Naive thymus-derived CD4-positive, alpha-beta T cell (primary cell): ENCODE measurements at places on chromosomes 1 and 21. TPM values are rescaled to one million over a fixed set of nuclear protein-coding genes. Genes with fewer than 3 reads are reported as not detected.

DNA sequence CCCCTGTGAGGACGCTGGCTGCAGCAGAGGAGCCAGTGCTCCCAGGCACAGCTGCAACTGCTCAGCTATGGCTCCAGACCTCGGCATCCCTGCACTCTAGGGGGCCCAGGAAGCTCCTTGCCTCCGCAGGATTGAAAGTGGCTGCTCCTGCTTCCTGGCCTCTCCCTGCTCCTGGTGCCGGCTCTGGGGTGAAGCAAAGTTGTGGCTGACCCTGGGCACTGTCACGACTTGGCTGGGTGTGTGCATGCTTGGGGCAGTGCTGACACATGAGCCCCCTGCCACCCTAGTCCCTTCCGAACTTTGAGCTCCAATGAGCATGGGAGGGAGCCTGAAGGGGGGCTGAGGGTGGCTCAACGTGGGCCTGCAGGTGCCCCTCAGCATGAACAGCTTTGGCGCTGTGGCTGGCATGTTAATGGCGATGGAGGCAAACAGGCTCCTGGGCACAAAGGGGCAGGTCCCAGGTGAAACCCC is 1512.2 kb downstream of the KCNT2 start:
- no peak for DNase-seq
- H3K27ac ChIP-seq: no peak overlapping the region
- H3K36me3 ChIP-seq: no peaks in the 10 kb centered on the region
- no peaks in the 10 kb centered on the region for H3K4me1 ChIP-seq
- no peak overlapping the region for H3K4me3 ChIP-seq
- no peaks in the 10 kb centered on the region for H3K27me3 ChIP-seq

The KCNJ10 gene
- not detected for total RNA-seq

GRCh38 chr1:43048601-43049011 is 89.9 kb upstream of the SLC2A1 start:
- H3K4me3 ChIP-seq: no peak overlapping the region
- H3K36me3 ChIP-seq: no peaks in the 10 kb centered on the region
- no peak overlapping the region for H3K27ac ChIP-seq
- H3K27me3 ChIP-seq: no peaks in the 10 kb centered on the region
- DNase-seq: no peak
- H3K4me1 ChIP-seq: no peaks in the 10 kb centered on the region

The RGS13 gene
- not detected in 2 replicates for total RNA-seq

- no peaks in the 10 kb centered on the region for H3K36me3 ChIP-seq
- no peak overlapping the region for H3K27ac ChIP-seq
- no peaks in the 10 kb centered on the region for H3K27me3 ChIP-seq
- no peak for DNase-seq
These were observed 1761.9 kb downstream of the PLA2G4A start for GRCh38 chr1:188590641-188591040.

DNA sequence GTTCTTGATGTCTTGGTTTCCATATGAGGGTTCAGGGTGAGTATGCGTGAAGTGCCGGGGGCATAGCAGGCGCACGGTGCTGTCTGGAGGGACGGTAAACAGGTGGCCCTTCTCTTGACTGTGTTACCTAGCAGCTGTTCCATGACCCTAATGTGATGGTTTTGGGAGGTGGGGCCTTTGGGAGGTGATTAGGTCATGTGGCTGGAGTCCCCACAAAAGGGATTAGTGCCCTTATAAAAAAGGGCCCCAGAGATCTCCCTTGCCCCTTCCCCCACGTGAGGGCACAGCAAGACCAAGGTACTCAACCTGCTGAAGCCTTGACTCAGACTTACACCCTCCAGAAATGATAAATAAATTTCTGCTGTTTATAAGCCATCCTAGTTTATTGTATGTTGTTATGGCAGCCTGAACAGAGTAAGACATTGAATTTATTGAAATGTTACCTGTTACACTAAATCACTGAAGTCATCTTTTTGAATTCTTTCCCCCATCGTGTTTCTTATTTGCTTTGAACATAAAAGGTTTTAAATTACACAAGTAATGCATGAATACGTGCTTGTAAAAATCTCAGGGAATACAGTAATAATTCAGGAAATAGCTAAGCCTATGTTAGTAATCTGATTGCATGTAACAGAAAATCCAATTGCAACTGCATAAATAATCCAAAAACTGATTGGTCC is 15.6 kb downstream of the TRAPPC10 start:
- peaks cover 53% of the 10 kb centered on the region for H3K4me1 ChIP-seq
- H3K36me3 ChIP-seq: peaks cover 3% of the 10 kb centered on the region
- no peak for DNase-seq
- H3K27ac ChIP-seq: no peak overlapping the region

GRCh38 chr1:37323486-37324377 is 150.6 kb upstream of the ZC3H12A start:
- H3K36me3 ChIP-seq: no peaks in the 10 kb centered on the region
- no peak for DNase-seq
- no peak overlapping the region for H3K27ac ChIP-seq

The ELF3 gene
- 2.0 TPM for total RNA-seq

DNA sequence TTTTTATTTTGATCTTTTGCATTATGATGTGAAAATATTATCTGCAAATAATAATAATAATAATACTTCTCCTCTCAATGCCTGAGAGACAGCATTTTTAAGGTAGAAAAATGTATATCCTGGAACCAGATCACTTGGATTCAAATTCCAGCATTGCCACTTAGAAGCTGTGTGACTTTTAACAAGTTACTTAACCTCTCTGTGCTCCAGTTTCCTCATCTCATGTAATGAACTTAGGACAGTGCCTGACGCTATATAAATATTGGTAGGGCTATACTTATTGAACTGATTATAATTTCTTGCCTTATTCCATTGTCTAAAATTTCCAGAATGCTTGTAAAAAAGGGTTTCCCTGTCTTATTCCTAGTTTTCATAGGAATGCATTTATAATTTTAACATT is 137.2 kb downstream of the IGSF21 start:
- no peaks in the 10 kb centered on the region for H3K4me1 ChIP-seq
- no peaks in the 10 kb centered on the region for H3K27me3 ChIP-seq
- no peak overlapping the region for H3K4me3 ChIP-seq
- H3K36me3 ChIP-seq: no peaks in the 10 kb centered on the region
- no peak for DNase-seq

- no peak for DNase-seq
- no peaks in the 10 kb centered on the region for H3K27me3 ChIP-seq
- no peaks in the 10 kb centered on the region for H3K36me3 ChIP-seq
- no peak overlapping the region for H3K4me3 ChIP-seq
- no peak overlapping the region for H3K27ac ChIP-seq
These were observed 106.7 kb downstream of the SCMH1 start for GRCh38 chr1:41135196-41135947.

DNA sequence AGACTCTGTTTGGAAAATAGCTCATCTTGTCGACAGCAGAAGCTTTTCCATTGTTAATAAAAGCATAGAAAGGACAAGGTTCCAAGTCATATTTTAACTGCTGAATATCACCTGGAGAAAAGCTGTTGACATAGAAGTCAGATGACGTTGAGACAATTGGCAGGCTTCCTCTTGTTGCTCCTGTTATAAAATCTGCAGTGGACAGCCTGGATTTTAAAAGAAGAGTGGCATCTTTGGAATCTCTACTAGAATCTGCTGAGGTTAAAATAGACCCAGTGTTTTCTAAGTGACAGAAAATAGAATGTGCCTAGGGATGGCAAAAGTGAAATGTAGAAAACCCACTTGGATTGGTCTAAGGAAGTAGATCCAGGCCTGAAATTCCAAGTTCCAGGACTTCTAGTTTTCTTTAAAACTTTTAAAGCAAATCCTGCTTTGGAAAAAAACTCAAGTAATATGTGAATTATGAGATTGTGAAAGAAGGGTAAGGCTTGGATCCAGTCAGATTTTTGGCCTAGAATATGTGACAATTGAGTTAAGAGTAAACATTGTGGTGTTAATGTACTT is 53.6 kb upstream of the NEXN start:
- H3K27ac ChIP-seq: no peak overlapping the region
- no peaks in the 10 kb centered on the region for H3K36me3 ChIP-seq

DNA sequence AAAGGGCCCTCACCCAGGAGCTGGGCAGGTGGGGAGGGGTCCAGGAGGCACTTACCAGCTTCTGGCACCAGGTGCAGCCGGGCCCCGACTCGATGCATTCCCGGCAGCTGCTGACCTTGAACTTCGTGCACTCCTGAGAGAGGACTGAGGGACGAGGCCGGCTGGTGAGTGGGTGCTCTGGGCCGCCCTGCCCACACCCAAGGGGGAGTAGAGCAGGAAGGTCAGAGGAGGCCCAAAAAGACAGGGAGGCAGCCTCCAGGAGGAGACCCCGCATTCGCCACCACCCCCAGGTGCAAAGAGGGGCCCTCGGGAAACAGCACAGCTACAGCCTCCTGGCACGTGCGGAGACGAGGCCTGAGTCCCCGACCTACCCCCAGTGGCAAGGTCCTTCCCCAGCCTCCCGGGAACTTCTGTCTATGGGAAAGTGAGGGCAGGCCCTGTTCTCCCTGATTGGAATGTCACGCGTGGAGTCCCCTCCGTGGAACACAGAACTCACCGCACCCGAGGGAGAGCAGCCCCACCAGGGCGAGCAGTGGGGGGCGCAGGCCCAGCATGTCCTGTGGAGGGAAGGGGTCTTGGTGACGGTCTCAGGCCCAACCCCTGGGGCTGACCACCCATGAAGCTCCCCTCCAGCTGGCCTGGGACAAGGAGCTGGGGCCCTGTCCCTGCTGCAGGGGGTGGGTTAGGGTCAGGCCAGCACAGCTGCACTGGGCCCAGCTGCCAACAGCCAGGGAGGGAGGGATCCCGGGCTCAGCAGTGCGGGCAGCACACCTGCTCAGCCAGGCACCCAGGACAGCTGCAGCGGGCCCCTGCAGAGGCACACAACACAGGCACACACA is 10.3 kb downstream of the ITGB2 start:
- H3K27me3 ChIP-seq: no peaks in the 10 kb centered on the region
- H3K36me3 ChIP-seq: peaks cover 42% of the 10 kb centered on the region
- peaks cover 85% of the 10 kb centered on the region for H3K4me1 ChIP-seq
- H3K27ac ChIP-seq: peak overlapping the region; percentile 80
- DNase-seq: no peak

- H3K27ac ChIP-seq: no peak overlapping the region
- H3K4me1 ChIP-seq: no peaks in the 10 kb centered on the region
- DNase-seq: no peak
- no peaks in the 10 kb centered on the region for H3K36me3 ChIP-seq
- H3K4me3 ChIP-seq: no peak overlapping the region
- H3K27me3 ChIP-seq: no peaks in the 10 kb centered on the region
These were observed 1797.7 kb downstream of the MRPL39 start for GRCh38 chr21:23809573-23809972.

GRCh38 chr1:43531906-43532584 is 1.4 kb downstream of the PTPRF start:
- H3K27me3 ChIP-seq: peaks cover 8% of the 10 kb centered on the region
- no peak overlapping the region for H3K4me3 ChIP-seq
- no peaks in the 10 kb centered on the region for H3K36me3 ChIP-seq
- DNase-seq: no peak

The VHLL gene
- total RNA-seq: not detected

DNA sequence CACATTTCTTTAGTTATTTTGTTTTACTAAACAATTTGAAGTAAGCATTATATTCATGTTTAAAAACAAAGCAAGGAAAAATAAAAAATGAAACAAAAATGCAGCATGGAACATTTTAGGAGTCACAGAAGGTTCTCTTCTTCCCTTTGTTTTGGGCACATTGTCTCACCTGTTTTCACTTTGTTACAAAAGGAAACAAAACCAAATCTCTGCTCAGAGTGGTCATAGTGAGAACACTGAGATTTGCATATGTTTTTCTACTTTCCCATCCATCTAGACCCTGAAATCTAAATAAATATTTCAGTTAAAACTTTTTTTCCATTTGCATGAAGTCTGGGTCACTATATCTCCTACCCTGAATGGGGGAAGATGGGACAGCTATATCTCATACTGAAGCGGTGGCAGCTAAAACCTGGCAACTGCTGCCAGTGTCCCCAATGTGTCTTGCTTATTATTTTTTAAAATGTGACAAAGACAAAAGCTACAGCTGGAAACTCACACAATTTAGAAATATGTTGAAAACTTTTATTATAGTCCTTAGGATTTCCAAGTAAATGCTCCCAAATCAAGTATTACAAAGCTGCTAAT is 3.5 kb downstream of the EXOC8 start:
- no peak overlapping the region for H3K27ac ChIP-seq
- no peak for DNase-seq
- H3K4me1 ChIP-seq: peaks cover 36% of the 10 kb centered on the region
- H3K27me3 ChIP-seq: no peaks in the 10 kb centered on the region
- peak overlapping the region; percentile 0 for H3K4me3 ChIP-seq
- H3K36me3 ChIP-seq: no peaks in the 10 kb centered on the region

The CA14 gene
- total RNA-seq: not detected

DNA sequence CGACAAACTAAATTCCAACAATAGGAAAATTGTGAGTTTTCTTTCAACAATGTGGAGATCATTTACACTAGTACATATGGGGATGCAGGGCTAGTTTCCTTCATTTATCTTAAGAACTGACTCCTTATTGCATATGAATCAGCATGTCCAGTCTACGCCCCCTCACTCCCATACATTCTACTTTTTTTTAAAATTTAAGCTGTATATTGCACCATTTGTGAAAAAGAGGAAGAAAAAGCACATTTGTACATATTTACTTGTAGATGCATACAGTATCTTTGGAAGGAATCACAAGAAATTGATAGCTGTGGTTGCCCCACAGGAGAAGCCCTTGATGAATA is 15.9 kb downstream of the VPS26C start:
- H3K27ac ChIP-seq: no peak overlapping the region
- H3K36me3 ChIP-seq: no peaks in the 10 kb centered on the region
- H3K4me1 ChIP-seq: peaks cover 7% of the 10 kb centered on the region
- no peaks in the 10 kb centered on the region for H3K27me3 ChIP-seq
- no peak for DNase-seq
- no peak overlapping the region for H3K4me3 ChIP-seq

DNA sequence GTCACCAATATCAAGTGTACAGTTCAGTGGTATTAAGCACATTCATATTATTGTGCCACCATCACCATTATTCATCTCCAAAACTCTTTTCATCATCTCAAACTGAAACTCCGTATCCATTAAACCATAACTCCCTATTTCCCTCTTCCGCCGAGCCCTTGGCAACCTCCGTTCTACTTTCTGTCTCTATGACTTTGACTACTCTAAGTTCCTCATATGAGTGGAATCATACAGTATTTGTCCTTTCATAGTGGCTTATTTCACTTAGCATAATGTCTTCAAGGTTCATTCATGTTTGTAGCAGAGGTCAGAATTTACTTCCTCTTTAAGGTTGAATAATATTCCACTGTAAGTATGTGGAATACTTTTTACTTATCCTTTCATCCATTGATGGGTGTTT is 21.7 kb downstream of the SELP start:
- H3K36me3 ChIP-seq: no peaks in the 10 kb centered on the region
- H3K27me3 ChIP-seq: no peaks in the 10 kb centered on the region
- H3K27ac ChIP-seq: no peak overlapping the region
- H3K4me3 ChIP-seq: no peak overlapping the region

The DENND2C gene
- total RNA-seq: 0.05 and 0.27 TPM in 2 replicates

DNA sequence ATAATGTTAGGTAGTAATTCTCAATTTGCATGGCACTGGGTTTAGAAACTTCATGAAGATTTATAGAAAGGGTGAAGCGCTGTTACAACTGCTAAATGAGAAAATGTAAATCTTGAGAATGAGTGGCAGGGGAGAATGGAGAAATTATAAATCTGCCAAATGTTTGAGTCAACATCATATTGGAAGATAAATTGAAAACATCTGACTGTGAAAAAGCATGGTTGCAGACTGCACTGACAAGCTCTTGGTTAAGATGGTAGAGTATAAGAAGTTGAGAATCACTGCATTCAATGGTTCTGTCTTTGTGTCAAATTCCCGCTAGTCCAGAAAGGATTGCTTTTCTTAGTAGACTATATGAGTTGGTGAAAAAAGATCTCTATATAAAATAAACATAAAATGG is 113.3 kb upstream of the DUSP10 start:
- H3K36me3 ChIP-seq: no peaks in the 10 kb centered on the region
- H3K4me1 ChIP-seq: no peaks in the 10 kb centered on the region
- H3K27ac ChIP-seq: no peak overlapping the region
- no peaks in the 10 kb centered on the region for H3K27me3 ChIP-seq

The KRTAP13-2 gene
- not detected for total RNA-seq
